ENCODE measurements at places on chromosomes 3 and 15. TPM values are rescaled to one million over a fixed set of nuclear protein-coding genes. Genes with fewer than 3 reads are reported as not detected.

GRCh38 chr3:62226601-62227339 lies 146.6 kb downstream of the FEZF2 start:
- ATAC-seq: no peak

GRCh38 chr15:74391582-74392450 lies 24.4 kb upstream of the CYP11A1 start:
- no peak for ATAC-seq

GRCh38 chr3:47605652-47606051 lies 27.0 kb upstream of the CSPG5 start:
- ATAC-seq: no peak

GRCh38 chr3:48692551-48692950 lies 6.8 kb upstream of the NCKIPSD start:
- no peak for ATAC-seq

NECTIN3 gene
- total RNA-seq: 9.6 TPM

GOLGA8R gene
- 1.0 TPM for total RNA-seq

Data from activated T-helper 17 cell treated with anti-CD3 and anti-CD28 coated beads, Interleukin-2, amount 50 U/mL, for 72 hours (primary cell).